Caudate nucleus (tissue), 63 donors: ENCODE measurements at places on chromosomes 5 and 9.
A peak's percentile ranks its signal among the peaks of the same experiment; 100 is the strongest.

DNA sequence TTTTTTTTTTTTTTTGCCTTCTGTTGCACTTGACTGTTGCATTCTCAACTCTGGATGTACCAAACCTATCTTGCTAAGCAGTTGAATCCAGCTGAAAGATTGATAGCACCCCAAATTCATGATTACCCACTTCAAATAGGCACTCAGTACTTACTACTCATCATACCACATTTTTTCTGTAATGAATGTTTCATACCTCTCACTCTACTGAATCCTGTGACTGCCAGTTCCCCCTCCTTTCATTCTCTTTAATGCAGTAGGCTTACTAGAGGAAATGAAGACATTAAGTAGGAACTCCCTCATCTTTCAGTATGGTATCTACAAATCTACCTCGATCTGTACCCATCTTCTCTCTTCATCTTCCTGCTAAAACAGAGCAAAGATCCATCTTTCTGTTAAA lies 6.8 kb downstream of the INVS start:
- no peak for DNase-seq

DNA sequence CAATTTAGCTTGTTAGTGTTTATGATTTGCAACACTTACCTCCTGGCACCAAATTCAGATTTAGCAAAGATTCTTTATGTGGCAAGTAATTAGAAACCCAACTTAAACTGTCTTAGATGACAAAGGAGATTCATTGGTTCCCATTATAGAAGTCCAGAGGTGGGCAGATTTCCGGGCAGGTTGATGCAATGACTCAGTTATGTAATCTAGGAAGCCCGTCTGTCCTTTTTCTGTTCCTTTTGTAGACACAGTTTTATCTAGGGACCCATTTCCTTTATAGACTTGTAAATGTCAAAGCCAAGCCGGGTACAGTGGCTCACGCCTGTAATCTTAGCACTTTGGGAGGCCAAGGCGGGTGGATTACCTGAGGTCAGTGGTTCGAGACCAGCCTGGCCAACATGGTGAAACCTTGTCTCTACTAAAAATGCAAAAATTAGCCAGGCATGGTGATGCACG lies 20.3 kb upstream of the ANKRD33B start:
- DNase-seq: no peak

- DNase-seq: no peak
Observed at GRCh38 chr9:38043931-38044623, 24.9 kb downstream of the SHB start.

DNA sequence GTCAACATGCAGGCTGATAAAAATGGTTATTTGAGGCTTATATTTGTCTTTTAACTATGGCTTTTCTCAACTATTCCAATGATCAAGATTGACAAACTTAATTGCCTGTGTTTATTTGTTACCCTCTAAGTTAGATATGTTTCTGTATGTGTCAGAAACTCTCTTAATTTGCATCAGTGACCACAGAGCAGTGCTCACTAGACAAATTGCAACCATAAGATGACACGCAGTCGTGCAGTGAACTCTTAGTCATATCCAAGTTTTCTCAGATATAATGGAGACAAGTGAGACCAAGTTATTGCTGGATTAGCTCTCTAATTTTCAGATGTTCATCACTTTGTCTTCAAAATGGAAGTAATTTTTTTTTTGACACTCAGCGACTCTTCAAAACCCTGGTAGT lies 342.2 kb upstream of the RFX3 start:
- DNase-seq: no peak

- no peak for DNase-seq
Observed at GRCh38 chr5:78666041-78666444, 17.5 kb upstream of the LHFPL2 start.

- DNase-seq: no peak
Observed at GRCh38 chr5:99379187-99379586, 450.4 kb upstream of the CHD1 start.

DNA sequence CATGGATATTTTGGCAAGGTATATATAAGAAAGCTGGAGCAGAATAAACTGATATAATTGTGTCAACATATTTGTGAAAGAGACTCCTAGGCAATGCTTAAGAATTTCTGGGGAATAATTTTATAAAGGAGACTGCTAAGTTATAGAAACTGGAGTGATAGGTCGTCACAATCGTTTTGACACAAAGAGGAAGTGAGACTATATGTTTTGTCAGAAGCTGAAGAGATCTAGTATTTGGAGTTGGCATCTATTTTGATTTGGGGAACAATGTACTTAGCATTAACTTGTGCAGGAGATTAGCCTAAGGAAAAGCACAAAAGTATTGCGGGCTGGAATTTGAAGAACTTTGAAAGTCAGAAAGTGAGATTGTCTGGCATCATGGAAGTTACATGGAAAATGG lies 582.5 kb downstream of the TAF11L14 start:
- no peak for DNase-seq

- no peak for DNase-seq
Observed at GRCh38 chr9:3244963-3245653, 280.7 kb downstream of the RFX3 start.

- DNase-seq: peak; percentile 60
Observed at GRCh38 chr5:175059687-175060211, 335.4 kb downstream of the MSX2 start.

GRCh38 chr9:133098104-133098754 lies 22.8 kb downstream of the RALGDS start:
- DNase-seq: no peak

- DNase-seq: no peak
Observed at GRCh38 chr5:61813361-61813760, 481.3 kb downstream of the ZSWIM6 start.

GRCh38 chr5:84779186-84779585 lies 394.5 kb upstream of the EDIL3 start:
- no peak for DNase-seq

DNA sequence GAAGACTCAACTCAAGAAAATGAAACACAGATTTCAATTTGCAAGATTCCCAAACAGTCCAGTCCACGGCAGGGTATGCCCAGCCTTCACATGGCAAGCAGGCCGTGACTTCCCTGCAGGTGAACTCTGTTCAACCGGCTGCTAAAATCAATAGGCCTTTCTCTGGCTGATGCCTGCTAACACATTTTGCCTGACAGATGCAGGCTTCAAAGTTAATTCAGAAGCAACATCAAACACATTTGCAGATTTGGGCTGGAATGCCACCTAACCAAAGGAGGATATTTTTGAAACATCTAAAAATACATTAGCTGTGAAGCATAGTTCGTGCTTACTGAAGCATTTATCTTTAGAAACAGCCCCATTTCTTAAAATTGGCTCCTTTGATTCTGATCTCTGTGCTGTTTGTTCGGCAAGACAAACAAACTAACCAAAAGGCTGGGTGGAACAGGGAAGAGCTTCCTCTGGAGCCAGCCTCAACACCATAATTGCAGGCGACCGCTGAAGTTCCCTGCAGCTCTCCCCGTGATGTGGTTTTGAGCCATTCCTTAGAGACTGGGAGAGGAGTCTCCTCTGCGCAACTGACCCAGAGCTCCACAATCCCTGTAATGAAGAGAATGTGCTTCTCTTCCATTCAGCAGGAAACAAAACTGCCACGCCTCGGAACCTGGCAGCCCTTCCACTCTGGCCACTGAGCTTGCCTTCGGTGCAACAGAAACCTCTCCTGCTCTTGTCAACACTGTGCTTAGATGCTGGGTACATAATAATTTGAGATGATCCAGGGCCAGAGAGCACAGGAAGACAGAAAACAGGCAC lies 126.5 kb downstream of the MYO10 start:
- no peak for DNase-seq

GRCh38 chr5:86354664-86355063 lies 263.1 kb upstream of the COX7C start:
- no peak for DNase-seq

GRCh38 chr9:126842977-126843799 lies 17.3 kb upstream of the ZBTB34 start:
- peak; percentile 50 for DNase-seq

DNA sequence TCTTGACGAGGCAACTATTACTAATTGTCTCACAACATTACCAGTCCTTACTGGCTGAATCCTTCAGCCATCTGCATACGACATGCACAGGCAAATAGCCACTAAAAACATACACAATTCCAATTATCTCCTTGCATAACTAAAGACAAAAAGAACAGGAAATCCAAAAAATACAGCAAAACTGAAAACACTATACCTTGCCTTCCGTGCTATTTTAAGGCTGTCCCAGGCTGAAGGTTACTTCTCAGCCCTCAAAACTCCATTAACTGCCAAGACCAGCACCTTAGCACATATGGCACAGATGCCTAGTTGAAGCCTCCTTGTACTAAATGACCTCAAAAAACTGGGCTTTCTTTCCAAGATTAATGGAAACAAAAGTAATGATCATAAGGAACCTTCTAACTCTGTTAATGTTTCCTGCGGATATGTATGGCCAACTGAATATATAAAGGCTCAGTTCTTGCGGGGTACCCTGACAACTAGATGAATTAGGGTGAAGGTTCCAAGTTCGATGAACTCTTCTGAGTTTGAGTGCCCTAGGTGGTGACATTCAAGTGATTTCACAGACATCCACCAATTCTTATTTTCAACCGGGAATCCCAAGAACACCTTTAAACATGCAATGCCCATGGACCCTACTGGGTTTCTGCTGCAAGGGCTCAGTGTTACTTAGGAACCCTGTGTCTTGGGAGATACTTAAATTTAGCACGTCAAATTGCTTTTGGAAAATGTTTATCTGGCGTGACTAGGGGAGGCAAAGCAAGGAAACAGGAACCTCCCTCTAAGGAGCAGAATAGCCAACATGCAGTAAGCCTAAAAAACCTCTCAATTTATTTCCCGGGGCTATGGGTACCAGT lies 455.3 kb downstream of the RAB3C start:
- DNase-seq: no peak

DNA sequence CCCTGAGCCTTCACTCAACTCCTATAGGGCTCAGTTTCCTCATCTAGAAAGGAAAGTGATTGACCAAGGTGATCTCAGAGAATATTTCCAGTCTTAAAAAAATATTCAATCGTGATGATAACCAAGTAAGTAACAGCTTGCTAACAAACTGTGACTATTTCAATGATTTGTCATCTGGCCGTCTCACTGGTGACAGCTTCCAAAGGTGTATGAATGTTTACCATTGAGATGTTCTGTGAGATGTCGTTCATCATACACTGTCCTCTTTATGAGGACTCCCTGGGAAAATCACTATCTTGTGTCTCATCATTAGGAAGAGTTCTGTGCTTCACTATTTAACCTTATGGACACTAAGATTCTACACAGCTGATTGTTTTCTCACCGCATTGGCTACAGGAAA lies 75.7 kb downstream of the GLIS3 start:
- DNase-seq: no peak

DNA sequence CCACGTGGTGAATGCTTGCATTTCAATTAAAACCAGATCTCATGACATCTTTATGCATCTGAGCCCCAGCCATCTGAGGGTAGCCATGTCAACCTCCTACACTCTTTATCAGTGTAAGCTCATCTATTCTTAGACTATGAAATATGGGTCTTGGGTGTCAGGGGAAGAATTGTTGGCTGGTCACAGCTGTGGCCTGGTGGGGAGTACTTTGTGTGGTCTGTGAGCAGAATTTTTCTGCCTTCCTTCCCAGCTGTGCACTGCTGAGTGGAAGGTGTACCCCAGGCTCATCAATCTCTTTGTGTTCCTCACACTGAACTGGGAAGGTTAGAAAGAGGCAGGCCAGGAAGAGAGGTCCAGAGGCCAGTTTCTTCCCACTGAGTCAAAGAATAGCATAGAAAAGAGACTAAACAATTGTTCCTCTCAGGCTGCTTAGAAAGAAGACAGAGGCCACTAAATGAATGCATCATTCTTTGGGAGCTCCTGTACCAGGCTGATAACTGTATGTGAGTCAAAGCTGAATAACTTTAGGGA lies 202.7 kb upstream of the RGMB start:
- DNase-seq: no peak

GRCh38 chr9:76298521-76299144 lies 95.6 kb downstream of the RFK start:
- no peak for DNase-seq

GRCh38 chr5:10800852-10801251 lies 39.8 kb upstream of the DAP start:
- DNase-seq: no peak

DNA sequence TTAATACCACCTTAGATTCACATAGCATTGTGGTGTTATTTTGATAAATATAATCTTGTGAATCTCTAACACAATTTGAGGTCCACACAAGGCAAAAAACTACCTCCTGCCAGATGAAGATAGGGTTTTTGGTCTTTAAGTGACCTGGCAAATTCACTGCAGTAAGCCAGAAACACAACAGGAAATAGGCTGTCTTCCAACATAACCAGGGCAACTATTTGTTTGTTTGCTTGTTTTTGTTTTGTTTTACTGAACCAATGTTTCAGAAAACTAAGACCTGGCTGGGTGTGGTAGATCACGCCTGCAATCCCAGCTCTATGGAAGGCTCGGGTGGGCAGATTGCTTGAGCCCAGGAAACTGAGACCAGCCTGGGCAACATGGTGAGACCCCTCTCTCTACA lies 95.5 kb downstream of the USP20 start:
- no peak for DNase-seq

GRCh38 chr9:124854822-124855221 lies 1.6 kb downstream of the WDR38 start:
- no peak for DNase-seq

- no peak for DNase-seq
Observed at GRCh38 chr9:16344343-16344742, 526.1 kb downstream of the BNC2 start.

GRCh38 chr5:136308212-136308795 lies 57.0 kb downstream of the TRPC7 start:
- no peak for DNase-seq

DNA sequence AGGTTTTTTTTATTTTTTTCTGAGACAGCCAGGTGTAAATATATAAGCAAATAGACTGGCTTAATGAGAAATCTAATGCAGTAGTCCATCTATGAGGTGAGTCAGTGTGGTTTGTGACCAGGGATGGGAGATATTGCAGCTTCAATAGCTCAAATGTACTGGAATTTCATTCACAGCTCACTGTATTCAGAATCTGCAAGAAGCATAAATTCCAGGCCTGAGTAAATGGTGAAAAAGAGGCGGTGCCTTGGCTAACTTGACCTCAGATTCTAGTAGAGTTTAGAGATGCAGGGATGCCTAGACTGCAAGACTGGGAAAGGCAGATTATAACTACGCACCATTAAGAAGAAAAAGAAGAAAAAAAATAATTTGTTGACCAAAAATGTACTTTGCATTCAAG lies 151.9 kb upstream of the SMC2 start:
- DNase-seq: no peak

DNA sequence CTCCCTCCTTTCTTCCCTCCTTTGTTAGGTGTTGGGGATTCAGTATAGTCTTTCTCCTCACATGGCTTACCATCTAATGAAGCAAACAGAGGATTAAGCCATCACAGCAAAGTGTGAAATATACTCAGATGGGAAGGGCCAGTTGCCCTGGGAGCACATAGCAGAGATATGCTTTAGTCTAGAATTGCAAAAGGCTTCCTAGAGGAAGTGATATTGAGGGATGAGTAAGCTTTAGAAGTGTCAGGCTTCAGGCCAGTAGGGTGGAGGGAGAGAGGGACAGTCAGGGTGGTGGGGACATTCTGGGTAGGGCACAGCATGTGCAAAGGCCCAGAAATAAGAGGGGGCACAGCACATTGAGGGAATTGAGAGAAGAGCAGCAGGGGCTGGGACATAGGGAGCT lies 46.2 kb upstream of the GLRA1 start:
- DNase-seq: no peak
